ENCODE measurements at places on chromosomes 7 and 10. TPM values are rescaled to one million over a fixed set of nuclear protein-coding genes. Genes with fewer than 3 reads are reported as not detected.

NXPH1 gene
- not detected for total RNA-seq

GIMAP4 gene
- 408 TPM for total RNA-seq

ANLN gene
- total RNA-seq = 95.5 TPM

DNA sequence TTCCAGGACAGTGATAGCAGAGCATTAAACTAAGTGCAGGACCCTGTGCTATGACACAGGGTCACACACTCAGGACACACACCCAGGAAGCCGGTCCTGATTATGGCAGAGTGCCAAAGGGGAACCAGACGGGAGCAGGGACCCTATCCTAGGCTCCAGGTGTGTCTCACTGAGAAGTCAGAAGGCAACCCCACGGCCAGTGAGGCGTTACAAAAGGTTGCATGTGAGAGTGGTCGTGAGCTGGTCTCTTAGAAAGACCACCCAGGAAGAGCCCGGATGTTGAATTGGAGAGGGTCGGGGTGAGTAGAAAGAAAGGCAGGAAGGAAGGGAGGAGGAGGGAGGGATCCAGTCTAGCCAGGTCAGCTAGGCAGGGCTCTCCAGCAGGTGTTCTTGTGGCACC is 31.0 kb downstream of the FRMPD2 start:
- DNase-seq = no peak

- DNase-seq = no peak
These were observed 23.4 kb downstream of the LOXL4 start for GRCh38 chr10:98244586-98244985.
